ENCODE measurements at places on chromosomes 7 and 10.

- DNase-seq = peak; percentile 38
These were observed 21.2 kb upstream of the UCN3 start for GRCh38 chr10:5343561-5343960.

DNA sequence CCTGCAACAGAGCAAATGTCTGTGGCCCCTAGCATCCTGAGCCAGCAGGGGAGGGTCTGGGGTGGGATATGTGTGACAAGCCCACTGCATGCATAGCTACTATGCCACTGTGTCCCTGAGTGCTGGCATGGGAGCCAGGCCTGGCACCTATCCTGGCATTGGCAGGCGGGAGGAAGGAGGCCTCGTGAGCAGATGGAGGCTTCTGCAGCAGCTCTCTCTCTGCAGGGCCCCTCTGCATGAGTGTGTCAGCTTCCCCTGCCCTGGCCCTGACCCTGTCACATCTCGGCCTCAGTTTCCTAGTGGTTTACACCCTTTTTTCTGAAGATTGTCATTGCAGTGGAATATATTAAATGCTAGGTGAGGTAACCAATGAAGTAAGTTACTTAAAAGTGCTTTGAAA lies 13.1 kb upstream of the IMPDH1 start:
- no peak for DNase-seq

DNA sequence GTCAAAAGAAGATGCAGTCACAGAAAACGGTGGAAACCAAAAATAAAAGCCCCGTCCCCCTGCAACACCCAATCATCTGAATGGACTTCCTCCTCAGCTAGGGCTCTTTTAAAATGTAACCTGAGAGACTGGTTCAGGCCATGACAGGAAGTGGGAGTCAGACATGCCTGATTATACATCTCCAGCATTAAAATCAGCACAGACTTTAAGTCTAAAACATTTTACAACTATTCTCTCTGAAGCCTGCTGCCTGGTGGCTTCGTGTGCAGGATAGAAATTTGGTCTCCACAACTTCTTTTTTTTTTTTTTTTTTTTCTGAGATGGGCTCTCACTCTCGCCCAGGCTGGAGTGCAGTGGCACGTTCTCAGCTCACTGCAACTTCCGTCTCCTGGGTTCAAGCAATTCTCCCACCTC lies 30.3 kb downstream of the HACD1 start:
- no peak for DNase-seq

DNA sequence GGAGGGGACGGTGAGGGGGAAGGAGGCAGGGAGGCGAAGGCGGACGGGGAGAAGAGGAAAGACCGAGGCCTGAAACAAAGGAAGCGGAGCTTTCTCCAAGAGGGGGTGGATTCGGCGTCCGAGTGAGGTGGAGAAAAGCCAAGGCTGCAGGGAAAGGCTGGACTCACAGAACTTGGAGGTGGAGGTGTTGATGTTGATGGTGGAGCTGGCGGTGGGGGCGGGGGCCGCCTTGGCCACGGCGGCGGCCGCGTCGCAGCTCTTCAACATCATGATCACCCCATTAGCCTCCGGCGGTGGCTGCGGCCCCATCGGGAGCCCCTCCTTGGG lies 578 bp downstream of the CACUL1 start:
- peak; percentile 64 for DNase-seq

GRCh38 chr10:95289921-95290421 lies 832 bp downstream of the PDLIM1 start:
- no peak for DNase-seq

- DNase-seq = no peak
These were observed 578.9 kb downstream of the AUTS2 start for GRCh38 chr7:70177166-70177565.

DNA sequence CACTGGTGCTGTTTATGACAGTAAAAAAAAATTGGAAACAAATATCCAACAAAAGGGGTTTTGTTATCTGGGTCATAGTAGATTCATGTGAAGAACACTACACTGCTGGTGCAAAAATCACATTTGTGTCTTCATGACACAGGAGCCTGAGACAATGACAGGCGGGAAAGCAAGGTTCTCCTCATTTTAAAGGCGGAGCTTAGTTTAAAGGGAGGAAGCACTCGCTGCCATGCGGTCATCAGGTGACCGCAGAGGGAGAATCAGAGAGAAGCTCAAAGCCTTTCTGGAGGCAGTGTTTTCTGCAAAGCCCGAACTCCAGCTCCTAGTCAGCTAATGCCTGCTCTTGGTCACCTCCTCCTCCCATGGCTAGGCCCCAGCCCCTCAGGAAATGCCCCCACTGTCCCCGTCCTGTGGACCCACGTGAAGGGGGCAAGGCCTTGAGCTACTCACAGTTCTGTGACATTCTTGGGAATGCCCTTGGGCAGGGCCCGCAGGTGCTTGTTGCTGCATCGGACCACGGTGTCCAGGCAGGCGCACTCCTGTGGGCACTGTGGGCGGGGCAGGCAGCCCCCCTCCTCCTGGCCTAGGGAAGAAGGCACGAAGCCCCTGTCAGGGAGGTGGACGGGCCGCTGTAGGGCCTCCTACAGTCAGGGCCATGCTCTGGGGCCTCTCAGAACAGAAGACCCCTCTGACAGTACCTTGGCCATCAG lies 146.1 kb downstream of the SLIT1 start:
- DNase-seq = no peak

- no peak for DNase-seq
These were observed 42.8 kb downstream of the PDLIM1 start for GRCh38 chr10:95247881-95248583.

DNA sequence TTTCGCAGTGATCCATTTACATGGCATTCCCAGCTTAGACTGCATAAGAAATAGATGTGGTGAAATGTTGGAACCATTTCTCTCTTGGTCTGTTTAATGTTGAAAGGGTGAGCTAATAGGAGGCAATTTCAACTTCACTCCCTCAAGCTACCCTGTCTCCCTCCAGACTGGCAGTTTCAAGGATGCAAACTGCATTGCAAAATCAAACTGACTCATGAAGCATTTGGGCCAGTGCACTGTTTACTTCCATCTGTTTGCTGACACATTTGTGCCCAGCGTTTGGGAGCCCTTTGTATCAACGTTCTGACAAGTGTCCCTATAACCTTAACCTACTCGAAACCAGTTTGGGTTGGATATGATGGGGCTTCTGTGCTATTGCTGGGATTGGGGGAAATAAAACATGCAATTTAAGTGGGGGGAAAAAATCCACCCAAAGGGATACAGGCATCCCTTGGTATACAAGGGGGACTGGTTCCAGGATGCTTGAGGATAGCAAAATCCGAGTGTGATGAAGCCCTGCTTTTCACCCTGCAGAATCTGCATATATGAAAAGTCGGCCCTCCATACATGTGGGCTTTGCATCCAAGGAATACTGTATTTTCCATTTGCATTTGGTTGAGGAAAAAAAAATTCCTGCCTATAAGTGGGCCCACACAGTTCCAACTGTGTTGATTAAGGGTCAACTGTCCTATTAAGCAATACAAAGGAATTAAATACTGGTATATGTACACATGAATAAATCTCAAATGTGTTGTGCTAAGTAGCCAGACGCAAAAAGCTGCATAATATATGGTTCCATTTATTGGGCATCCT lies 15.6 kb downstream of the RHEB start:
- no peak for DNase-seq

DNA sequence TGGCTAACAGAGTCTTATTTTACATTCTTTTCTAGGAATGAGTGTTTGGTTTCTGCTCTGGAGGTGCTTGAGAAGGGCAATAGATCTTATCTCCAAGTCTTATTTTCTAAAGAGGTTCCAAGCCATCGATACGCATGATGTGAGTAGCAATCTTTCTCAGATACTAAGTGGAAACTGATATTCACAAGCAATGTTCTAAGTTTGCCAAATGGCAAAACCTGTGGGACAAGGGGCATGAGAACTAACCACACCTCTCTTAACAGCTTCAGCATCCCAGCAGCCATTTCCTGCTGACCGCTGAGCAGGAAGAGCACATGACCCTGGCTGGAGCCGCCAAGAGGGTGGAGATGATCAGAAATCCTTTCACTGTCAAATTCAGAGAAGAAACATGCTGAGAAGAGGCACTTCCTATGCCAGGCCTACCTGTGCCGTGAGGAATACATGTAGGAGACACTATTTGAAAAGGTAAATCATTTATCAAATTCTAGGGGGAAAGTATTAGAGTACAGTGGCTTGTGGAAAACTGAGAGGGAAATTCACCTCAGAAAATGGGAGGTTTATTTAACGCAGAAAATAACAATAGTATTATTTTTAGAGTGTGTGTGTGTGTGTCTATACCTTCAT lies 35.2 kb downstream of the CCDC71L start:
- no peak for DNase-seq

GRCh38 chr10:69065406-69066361 lies 22.2 kb upstream of the SRGN start:
- no peak for DNase-seq

GRCh38 chr10:124064676-124065075 lies 28.7 kb downstream of the CHST15 start:
- no peak for DNase-seq

DNA sequence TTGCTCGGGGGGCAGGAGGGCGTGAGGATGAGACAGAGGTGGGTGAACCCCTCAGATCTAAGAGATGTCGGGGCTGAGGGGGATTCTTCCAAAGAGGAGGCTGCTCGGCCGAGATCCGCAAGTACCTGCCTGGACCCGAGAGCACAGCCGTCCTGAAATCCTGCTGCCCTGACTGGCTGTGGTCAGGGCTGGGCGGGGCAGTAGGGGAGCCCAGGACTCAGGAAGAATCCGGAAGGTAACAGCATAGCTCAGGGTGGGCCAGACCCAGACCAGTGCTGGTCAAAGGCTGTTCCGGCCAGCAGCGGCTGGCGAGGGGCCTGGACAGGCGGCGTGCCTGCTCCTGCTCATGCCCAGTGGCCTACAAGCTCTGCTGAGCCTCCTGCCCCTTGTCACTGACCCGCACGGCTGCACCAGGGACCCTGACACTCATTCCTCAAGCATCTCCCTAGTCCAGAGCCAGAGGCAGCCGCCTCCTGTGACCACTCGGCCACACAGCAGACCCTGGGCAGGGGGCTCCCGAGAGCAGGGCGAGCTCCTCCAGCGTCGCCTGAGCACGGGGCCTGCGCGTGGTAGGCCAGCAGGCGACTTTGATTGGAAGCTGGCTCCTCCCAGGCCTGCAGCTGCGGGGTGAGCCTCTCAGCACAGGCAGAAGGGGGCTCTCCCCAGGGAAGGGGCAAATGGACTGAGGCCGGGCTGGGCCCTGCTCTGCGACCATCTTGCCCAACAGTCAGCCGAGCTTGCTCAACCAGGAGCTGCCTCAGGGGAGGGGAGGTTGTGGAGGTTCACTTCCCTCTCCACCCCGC lies 3.1 kb upstream of the ADAP1 start:
- peak; percentile 49 for DNase-seq

DNA sequence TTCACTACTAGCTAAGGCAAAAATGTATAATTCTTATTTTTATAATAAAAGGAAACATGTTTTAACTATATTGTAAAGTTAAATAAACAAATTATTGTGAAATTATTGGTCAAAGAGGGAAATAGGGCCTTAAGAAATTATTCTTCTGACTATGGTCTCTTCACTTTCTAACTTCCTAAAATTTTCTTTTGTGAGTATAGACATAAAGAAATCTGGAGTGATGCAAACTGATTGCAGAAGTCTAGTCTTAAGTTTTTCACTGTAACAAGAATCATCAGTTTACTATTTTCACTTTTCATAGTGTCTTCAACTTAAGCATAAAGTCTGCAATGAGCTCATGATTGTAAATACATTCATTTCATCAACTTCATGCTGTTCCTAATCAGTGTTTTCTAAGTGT lies 525.4 kb downstream of the TFEC start:
- DNase-seq = no peak

- no peak for DNase-seq
These were observed 5.7 kb upstream of the ZYX start for GRCh38 chr7:143375298-143376034.

DNA sequence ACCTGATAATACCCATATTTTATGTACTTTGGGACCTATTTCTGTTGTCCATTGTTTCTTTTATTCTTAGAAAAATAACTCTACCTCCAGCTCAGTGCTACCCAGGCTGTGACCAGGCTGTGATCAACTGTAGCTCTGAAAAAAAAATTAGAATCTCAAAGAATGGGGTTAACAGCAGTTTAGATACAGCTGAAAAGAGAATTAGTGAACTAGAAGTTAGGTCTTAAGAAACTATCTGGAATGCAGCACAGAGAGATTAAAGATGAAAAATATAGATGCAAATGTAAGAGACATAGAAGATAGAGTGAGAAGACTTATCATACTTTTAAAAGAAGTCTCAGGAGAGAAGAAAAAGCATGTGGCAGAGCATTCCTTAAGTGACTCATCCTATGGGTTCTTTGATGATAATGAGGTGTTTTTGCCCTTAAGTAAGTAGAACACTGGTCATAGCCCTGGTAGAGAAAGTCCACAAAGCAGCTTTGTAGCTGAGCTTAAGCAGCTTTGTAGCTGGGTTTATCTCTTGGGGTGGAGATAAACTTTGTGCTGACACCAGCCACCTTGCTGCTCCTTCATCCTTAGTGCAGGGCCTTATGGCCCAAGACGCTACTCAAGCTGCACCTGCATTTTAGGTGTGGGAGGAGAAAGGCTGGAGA lies 27.3 kb upstream of the SFRP5 start:
- no peak for DNase-seq

- peak; percentile 87 for DNase-seq
These were observed at the start of gene EPHB6 for GRCh38 chr7:142854372-142855113. TSS of gene EPHB6 (plus strand) at chr7:142855076. CDS start at chr7:142863228, 8,152 bp downstream.

DNA sequence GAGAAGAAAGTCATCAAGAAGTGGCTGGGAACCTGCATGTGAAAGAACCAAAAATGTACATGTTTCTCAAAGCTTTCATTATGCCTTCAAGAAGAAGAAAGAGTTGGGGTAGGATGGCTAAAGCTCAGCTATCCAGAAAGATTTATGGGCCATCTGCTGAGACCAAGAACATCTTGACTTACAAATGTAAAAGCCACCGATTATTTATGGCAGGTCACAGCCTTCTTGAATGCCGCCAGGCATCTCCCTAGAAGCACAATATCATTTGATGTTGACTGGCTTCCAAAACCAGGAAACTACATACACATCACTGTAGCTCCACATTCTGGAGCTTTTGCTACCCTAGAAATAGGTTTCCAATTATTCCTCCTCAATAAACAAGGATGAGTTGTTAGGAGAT lies 254.2 kb upstream of the AOAH start:
- DNase-seq = no peak

GRCh38 chr10:60420991-60421894 lies 31.6 kb upstream of the ANK3 start:
- DNase-seq = no peak

- DNase-seq = no peak
These were observed 23.0 kb downstream of the GSDME start for GRCh38 chr7:24734306-24734705.

GRCh38 chr7:104985259-104985617 lies 28.8 kb upstream of the KMT2E start:
- DNase-seq = no peak

GRCh38 chr7:13017333-13017857 lies 330.0 kb downstream of the ARL4A start:
- no peak for DNase-seq

GRCh38 chr10:52269233-52269632 lies 44.8 kb upstream of the DKK1 start:
- no peak for DNase-seq

- DNase-seq = no peak
These were observed 547.8 kb downstream of the SORCS3 start for GRCh38 chr10:105188737-105189462.

GRCh38 chr7:125602441-125602840 lies 672.8 kb upstream of the POT1 start:
- DNase-seq = no peak

GRCh38 chr7:66076462-66077329 lies 1.1 kb downstream of the ASL start:
- DNase-seq = no peak

- DNase-seq = no peak
These were observed 76.1 kb downstream of the ZNF277 start for GRCh38 chr7:112282476-112283188.

- DNase-seq = peak; percentile 59
These were observed 453 bp downstream of the URGCP start for GRCh38 chr7:43905956-43906330.

GRCh38 chr10:63106111-63106755 lies 26.9 kb upstream of the NRBF2 start:
- DNase-seq = no peak

Measured in femur (tissue), 1 donor.